ENCODE measurements at places on chromosomes 5 and 9.

GRCh38 chr5:170517411-170517810, 13.6 kb downstream of the KCNIP1 start:
- DNase-seq: no peak

DNA sequence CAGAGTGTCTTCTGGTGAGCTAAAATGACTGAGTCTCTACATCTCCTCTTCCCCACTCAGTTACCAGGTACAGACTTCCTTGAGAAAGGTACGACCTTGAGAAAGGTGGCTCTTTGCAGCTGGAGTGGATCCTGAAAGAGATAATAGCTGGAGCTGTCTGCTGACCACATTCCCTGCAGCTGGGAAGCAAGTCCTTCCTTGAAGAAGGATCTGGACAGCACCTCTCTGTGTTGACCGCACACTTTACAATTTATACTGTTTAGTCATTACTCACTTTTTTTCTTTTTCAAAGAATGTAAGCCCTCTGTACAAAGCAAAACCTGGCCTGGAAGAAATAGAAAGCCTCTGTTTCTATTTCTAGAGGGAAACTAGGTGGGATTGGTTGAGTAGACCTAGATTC, 148.8 kb downstream of the MACIR start:
- DNase-seq: no peak

DNA sequence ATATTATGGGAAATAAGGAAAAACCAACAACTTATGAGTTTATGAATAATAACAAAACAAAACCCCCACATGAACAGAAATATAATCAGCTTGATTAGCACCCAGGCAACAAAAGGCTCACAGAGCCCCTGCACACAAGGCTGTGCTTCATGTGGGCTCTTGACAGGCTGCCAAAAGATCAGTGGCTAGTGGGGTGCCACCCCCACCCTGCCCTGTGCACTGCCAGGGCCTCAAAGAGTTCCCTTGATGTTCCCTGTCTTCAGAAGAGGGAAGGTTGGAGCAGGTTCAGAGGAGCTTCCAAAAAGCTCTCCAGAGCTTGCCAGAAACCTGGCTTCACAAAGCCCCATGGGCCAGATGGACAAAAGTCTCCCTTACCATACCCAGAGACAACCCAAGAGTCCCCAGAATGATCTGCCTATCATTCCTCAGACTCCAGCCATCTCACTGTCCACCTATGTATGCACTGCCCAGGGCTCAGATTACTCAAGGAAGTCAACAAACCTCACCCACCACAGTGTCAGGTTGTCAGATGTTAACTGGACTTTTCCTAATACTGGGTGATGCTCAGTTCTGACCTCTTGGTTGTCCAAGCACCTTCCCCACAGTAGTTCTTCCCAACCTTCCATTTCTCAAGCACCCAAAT, 87.5 kb downstream of the SIL1 start:
- no peak for DNase-seq

DNA sequence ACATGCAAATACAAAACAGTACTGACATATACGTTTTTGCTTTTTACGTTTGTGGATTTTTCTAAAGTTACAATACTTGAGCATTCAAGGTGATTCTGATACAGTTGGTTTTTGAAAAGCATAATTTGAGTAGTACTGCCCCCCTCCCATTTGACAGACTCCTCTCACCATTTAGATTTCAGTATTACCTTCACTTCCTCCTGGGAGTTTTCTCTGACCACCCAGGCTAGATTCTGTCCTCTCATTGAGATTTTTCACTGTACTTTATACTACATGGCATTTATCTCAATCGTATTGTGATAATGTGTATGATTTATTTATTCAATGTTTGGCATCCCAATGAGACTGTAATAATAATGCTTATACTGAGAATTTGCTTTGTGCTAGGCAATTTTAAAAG, 32.8 kb upstream of the SMAD5 start:
- no peak for DNase-seq

- no peak for DNase-seq
Measured at GRCh38 chr5:99460701-99461100, 531.9 kb upstream of the CHD1 start.

GRCh38 chr5:169343766-169344165, 42.8 kb upstream of the SLIT3 start:
- DNase-seq: no peak

DNA sequence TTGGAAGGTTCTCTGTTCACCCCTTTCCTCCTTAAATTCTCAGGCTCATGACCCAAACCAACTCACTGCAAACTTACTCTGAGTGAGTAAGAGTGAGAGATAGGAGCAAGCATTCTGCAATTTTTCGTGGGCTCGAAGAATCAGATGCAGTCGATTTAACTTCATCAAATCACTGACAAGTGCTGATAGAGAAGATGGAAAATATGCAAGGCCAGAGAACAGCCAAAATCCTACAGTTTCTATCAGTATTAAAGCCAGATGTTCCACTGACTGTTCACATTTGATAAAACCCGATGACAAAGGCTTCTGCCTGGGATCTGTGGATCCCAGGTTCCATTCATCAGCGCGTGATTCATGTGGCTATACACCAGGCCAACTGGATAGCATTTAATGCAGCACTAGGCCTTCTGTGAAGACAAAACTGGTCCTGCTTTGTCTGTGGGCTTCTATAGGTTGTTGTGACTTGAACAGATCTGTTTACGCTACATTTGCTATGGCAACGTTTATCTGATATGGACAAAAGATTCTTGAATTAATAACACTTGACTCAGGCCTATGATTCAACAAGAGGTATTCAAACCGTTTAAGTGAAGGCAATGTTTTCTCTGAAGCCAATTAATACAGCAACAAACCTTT, 251.2 kb downstream of the NFIB start:
- DNase-seq: no peak

GRCh38 chr5:149765932-149766331, 35.8 kb downstream of the PPARGC1B start:
- no peak for DNase-seq

DNA sequence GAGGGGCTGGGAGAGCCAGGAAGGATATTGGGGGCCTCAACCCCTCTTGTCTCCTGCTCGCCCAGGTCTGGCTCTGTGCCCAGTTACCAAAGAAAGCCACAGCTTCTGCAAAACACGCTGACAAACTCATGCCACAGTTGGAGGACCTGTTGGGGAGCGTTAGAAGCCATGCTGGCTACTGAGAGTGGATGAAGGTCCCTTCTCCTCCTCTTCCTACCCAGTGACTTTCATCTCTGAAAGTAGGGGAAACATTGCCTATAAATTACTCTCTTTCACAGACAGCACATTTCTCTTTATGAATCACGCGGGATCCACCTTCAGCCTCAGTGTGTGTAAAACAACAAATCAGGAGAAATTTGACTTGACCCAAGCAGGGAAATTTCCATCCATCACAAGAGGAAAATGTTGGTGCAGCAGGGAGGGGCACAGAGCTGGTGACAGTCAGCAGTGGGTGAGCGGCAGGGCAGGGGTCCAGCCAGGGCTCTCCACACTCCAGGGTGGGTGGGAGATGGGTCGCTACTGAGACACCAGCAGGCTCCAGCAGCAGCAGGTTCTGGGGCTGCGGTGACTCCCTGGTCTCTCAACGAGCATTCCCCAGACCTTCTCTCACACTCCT, 181.9 kb downstream of the FGF18 start:
- DNase-seq: peak; percentile 3

DNA sequence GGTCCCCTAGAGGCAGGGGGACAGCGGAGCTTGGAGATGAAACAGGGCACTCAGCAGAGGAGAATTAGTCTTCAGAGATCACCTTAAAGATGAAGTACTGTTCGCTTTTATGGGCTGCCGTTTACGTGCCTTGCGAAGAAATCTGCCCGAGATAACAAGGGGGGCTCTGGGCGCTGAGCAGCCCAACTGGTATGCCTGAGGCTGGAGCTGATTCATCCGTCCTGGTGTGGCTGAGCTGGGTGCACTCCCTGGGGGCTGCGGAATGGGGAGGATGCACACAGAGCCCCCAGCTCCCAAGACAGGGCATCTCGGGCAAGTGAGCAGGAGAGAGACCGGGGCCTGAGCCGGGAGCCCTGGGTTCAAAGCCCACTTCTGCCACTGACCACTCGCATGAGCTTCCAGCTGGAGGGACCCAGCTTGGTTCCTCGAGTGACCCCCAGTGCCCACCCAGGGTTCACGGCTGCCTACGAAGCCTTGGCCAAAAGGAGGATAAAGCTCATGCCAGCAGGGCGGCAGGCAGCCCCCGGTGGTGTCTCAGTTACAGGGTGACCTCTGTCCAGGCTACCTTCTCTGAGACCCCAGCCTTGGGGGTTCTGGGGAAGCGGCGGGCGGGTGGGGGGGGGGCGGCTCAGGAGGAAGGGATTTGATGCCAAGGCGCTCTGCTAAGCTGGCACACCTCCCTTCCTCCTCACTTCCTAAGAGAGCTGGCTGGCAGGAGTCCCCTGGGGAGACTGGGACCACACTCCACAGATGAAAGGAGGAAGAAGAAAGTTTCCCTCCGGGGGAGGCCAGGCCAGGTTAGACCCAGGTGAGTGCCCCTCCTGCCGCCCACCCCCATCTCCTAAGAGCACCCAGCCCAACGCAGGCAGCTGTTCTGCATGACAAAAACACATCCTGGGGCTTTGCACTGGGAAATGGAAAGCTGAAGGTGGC, 5.7 kb downstream of the FIBCD1 start:
- DNase-seq: no peak

- DNase-seq: no peak
Measured at GRCh38 chr5:26847041-26847736, 191.2 kb downstream of the CDH9 start.

DNA sequence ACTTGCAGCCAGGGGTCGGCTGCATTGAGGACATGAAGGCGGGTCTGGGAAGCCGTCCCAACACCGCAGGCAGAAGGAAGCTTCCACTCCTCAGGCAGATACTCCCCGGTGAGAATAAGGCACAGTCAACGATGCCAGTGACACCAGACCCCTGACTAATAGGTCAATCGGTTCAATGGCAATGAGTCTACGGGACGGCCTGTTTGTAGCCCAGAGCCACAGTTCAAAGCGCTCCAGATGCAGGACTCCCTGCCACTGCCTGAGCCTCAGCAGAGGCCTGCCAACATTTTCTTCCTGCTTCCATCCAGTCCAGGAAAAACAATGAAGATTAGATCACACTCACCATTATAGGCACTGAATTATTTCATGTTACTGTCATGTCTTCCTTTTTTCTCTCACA, 84.5 kb upstream of the SIMC1 start:
- no peak for DNase-seq

GRCh38 chr9:21853414-21853813, 51.0 kb downstream of the MTAP start:
- DNase-seq: no peak

DNA sequence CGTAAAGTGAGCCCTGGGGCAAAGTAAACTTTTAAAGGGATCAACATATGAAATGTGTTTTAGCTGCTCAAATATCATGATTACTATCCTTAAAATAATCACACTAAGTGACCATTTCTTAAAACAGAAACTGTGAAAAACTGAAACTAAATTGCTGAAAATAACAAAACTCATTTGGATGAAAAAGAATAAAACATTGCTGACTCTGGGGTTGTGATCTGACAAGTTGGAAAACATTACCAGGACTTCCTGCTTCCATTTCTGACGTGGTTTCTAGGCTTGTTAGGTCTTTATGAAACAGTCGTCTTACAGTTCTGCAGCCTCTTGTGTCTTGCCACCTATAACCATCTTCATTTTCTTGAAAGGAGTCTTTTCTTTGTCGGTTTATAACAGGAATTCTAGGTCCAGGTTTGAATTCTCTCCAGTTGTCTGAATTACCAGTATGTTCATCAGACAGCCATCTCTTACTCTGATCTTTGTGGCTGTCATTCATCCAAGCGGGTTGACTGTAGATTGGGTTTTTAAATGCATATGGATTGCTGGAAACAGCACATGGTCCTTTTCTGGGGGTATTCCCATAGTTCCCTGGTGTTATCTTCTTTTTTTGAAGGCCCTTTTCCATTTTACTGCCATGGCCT, 1.7 kb downstream of the TUT7 start:
- peak; percentile 48 for DNase-seq

DNA sequence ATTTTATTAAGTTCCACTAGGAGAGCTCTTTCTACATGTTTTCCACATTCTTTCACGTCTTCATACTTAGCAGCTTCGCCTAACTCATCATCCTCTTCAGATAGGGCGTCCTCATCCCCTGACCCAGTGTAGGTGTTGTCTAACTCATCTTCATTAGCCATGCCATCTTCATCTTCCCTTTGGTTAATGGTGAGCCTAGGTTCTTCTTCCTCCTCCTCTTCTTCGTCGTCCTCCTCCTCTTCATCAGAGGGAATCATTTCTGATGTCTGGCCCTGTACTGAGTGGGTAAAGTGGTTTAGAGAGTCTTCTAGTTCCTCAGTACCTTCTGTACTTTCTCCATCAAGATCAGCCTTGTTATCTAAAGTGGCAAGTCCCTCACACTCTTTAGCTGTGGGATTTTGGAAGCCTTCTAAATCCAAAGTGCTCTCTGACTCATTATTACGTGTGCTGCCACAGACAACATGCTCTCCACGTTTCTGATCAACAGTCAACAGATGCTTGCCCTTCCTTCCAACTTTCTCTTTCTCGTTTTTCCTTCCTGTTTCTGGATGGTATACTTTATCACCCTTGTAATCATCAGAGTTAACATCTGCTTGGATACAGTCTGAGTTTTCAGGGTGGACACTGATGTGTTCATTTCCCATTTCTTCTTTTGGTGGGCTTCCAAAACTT, 31.1 kb downstream of the TUT7 start:
- DNase-seq: no peak
